Ureter (tissue), 1 donor: ENCODE measurements at places on chromosomes 3 and 15. TPM values are rescaled to one million over a fixed set of nuclear protein-coding genes. Genes with fewer than 3 reads are reported as not detected.

GRCh38 chr15:70171256-70171886 is 73.7 kb upstream of the TLE3 start:
- DNase-seq = no peak

GRCh38 chr15:25910832-25911231 is 47.7 kb upstream of the ATP10A start:
- DNase-seq = no peak

DNA sequence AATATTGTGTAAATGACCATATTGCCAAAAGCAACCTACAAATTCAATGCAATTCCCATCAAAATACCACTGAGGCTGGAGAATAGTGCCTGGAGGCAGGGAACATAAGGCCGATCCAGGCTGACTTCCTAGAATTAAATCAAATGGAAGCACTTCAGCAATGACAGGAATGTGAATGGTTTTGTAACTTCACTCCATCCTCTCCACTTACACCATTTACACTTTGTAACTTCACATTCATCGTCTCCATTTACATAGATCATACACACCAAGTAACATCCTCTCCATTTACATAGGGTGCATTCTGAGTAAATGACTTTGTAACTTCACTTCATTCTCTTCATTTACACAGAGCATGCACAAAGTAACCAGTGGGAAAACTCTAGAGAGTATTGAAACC is 11.6 kb downstream of the STRIT1 start:
- DNase-seq = no peak

Gene ALG1L2
- total RNA-seq = 0.99 TPM
